EH (cell line): ENCODE measurements at places on chromosomes 2 and 18.

DNA sequence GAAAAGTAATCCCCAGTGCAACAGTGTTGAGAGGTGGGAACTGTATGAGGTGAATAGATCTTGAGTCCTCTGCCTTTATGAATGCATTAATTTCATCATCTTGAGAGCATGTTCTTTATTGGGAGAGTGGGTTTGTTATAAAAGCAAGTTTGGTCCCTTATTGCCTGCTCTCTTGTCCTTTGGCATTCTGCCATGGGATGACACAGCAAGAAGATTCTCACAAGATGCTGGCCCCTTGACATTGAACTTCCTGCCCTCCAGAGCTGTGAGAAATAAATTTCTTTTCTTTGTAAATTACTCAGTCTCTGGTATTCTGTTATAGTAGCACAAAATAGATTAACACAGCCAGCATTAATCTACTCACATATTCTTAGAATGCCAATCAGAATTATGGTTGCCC is 108.6 kb downstream of the EHBP1 start:
- DNase-seq: peak; percentile 96

DNA sequence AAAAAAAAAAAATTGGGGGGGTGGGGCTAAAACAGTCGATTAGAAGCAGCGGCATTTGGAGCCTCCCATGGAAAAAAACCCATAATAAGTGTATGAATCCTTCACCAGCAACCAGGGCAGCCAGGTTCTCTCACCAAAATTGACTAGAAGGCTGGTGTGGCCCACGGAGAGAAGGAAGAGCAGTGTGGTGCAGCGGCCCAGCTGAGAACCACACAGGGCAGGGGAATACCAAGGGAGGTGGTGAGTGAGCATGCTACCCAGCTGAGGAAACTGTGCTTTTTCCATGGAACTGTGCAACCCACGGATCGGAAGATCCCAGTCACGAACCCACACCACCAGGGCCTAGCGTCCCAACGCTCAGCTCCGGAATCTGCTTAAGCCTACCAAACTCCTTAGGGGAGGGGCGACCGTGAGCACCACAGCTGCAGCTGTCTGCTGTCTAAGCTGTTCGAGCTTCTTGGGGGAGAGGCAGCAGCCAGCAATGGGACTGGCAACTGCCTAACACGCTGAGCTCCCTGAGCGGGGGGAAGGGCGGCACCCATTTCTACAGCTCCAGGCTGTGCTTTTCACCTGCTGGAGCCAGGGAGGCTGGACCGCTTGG is 1037.2 kb upstream of the ACVR2A start:
- DNase-seq: no peak

DNA sequence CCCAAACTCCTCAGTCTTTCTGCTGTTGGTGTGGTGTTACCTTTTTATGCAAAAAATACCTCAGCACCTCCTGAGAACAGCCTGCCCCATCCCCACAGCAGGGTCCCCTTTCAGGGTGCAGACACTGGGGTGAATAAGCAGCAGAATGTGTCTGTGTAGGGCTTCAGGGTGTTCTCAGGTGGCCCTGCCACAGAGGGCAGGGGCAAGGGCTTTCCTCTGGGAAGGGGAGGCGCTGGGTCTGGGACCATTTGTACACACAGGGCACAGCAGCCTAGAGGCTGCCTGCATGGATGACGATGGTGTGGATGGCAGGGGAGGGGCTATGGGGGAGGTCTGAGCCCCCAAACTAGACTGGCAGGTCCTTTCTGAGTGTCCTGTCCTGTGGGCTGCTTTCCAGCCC is 2.6 kb downstream of the HAAO start:
- DNase-seq: no peak

DNA sequence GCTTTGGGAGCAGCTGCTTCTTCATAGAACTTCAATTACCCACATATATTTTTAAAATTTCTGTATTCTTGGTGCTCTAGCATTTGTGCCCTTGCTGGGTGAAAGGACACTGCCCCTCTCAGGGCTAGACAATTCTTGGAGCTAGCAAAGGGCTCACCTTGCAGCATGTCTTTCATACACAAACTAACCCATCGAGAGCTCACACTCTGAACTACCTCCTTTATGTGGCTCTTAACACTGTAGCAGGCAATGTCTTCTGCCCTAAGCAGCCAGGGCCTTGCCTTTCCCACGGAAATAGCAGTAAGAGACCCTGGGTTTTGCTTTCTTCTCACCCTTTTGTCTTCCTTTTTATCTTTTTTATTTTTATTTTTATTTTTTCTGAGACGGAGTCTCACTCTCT is 234.0 kb downstream of the ACTR3 start:
- no peak for DNase-seq

DNA sequence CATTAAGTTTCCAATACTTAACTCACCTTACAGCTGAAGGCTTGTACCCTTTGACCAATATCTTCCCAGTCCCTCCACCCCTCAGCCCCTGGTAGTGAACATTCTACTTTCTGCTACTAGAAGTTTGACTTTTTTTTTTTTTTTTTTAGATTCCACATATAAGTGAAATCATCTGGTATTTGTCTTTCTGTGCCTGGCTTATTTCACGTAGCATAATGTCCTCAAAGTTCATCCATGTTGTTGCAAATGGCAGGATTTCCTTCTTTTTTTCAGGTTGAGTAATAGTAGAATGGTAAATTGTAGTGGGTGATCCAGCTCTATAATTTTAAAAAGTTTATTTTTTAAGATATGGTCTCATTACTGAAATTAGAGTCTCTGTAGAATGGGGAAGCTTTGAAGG is 316.0 kb downstream of the MTX2 start:
- DNase-seq: no peak
